ENCODE measurements at places on chromosomes 11 and 22.

DNA sequence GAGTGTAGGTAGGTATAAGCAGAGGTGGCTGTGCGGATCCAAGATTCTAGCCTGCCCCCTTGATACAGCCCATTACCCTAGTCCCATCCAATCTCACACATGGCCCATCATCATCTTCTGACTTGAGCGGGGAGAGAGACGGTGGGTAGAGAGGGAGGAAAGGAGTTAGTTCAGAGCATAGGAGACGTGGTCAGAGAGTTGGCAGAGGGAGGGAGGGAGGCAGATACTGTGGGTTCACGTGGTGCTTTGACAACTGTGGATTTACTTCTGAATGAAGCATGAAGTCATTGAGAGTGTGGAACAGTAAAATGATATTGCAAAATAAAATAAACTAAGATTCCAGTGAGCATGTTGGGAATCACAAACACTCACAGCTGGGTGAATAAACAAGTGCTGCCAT lies 31.4 kb upstream of the VPREB1 start:
- DNase-seq = no peak

DNA sequence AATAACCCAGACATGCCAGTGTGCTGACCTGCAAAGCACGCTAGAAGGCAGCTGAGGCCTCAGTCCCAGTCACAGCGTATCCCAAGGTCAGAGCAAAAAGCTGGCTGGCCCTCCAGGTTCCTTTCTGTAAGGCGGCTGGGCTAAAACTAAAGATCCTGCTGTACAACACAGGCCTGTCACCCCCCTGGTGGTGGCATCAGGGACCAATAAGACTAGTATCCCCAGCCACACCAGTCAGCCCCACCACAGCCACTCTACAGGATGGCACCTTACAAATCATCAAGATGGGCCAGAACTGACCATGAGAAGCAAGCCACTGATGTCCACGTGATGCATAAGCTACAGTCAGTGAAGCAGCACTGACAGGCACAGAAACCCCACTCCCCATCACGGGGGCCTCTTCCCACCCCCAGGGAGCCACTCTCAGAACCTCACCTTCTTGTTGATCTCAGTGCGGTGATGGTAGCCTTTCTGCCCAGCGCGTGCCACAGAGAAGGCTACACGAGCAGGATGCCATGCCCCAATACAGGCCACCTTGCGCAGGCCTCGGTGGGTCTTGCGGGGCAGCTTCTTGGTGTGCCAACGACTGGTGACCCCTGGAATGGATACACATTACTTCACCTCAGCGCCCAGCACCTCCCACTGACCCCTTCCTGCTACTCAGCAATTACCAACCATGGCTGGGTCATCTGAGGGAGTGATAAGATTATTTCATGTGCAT lies 5.0 kb downstream of the RPL3 start:
- DNase-seq = no peak

GRCh38 chr11:111443640-111444039 lies 64.6 kb upstream of the POU2AF1 start:
- DNase-seq = no peak

GRCh38 chr11:47440054-47440476 lies 8.9 kb downstream of the RAPSN start:
- DNase-seq = no peak
